ENCODE measurements at places on chromosomes 4 and X.

- DNase-seq, result no peak
These were observed 96.9 kb downstream of the NHS start for GRCh38 chrX:17471861-17472260.

- no peak for DNase-seq
These were observed 26.7 kb downstream of the HERC3 start for GRCh38 chr4:88618782-88619485.

DNA sequence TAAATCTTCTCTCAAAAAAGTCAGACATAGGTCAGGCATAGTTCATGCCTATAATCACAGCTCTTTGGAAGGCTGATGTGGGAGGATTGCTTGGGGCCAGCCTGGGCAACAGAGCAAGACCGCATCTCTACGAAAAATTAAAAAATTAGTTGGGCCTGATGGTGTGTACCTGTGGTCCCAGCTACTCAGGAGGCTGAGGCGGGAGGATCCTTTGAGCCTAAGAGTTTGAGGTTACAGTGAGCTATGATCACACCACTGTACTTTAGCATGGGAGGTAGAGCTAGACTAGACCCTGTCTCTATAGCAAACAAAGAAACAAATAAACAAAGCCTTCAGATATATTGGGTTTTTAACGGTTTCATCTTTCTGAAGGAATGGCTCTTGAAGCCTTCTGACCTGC lies 62.2 kb downstream of the DIPK2B start:
- DNase-seq, result no peak

DNA sequence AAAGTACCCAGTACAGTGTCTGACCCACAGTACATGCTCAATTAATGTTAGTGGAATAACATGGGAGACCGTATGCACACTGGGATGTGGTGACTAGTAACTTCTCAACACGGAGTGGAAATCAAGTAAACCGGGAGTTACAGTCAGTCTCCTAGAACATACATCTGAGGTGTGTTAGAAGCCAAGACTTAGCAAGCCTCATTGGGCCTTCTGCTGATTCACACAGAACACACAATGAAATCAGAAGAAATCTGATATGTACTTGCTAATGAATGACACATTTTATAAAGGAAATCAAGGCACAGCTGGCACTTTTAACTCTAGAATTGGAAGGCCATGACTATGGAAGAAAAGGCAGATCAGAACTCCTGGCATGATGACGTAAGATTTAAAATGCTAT lies 13.0 kb downstream of the TRAPPC2 start:
- DNase-seq, result no peak

- DNase-seq, result no peak
These were observed 170.5 kb downstream of the AREG start for GRCh38 chr4:74615411-74615810.

- DNase-seq, result no peak
These were observed 1.7 kb downstream of the PDGFRA start for GRCh38 chr4:54230484-54231418.

Measured in erythroblast (primary cell).